Ovary (tissue), 10 donors: ENCODE measurements at places on chromosomes 2 and 18.

DNA sequence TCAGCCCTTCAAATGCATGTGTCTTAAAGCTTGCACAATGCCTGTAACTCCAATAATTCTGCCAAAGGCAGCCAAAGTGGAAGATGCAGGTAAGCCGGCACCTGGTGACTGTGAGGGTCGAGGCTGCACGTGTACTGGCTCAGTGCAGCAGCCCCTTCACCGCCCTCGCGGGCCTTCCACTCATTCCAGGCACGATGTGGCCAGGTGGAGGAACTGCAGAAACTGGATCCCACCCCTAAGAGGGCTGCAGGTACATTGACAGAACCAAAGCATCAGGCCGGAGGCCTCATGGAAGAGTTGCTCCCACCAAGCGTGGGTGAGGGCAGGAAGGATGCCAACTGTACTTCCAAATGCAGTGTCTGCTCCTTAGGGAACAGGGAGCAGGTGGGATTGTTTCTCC, 253.4 kb downstream of the HDAC4 start:
- no peaks in the 10 kb centered on the region for H3K36me3 ChIP-seq
- no peaks in the 10 kb centered on the region for H3K27me3 ChIP-seq
- H3K4me3 ChIP-seq: no peak overlapping the region
- H3K4me1 ChIP-seq: no peaks in the 10 kb centered on the region
- no peak overlapping the region for H3K27ac ChIP-seq

DNA sequence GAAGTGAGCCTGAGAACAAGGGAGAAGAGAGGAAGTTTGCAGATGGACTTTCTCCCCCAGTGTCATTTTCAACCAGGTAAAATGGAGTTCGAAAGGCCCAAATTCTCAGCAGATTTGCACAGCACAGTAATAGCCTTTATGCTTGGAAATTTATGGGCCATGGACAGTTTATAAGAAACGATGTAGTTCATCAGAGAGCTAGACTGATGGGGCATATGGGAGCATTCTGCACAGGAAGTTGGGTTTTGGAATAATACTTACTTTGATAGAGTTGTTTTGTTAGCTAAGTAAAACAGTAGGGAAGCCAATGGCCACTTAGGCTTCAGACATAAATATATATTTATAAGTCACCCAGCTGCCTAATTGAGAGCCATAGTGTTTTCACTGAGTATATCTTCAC, 169.4 kb downstream of the MEIS1 start:
- no peaks in the 10 kb centered on the region for H3K27me3 ChIP-seq
- no peak overlapping the region for H3K27ac ChIP-seq
- DNase-seq: no peak
- H3K4me1 ChIP-seq: no peaks in the 10 kb centered on the region
- H3K4me3 ChIP-seq: no peak overlapping the region

DNA sequence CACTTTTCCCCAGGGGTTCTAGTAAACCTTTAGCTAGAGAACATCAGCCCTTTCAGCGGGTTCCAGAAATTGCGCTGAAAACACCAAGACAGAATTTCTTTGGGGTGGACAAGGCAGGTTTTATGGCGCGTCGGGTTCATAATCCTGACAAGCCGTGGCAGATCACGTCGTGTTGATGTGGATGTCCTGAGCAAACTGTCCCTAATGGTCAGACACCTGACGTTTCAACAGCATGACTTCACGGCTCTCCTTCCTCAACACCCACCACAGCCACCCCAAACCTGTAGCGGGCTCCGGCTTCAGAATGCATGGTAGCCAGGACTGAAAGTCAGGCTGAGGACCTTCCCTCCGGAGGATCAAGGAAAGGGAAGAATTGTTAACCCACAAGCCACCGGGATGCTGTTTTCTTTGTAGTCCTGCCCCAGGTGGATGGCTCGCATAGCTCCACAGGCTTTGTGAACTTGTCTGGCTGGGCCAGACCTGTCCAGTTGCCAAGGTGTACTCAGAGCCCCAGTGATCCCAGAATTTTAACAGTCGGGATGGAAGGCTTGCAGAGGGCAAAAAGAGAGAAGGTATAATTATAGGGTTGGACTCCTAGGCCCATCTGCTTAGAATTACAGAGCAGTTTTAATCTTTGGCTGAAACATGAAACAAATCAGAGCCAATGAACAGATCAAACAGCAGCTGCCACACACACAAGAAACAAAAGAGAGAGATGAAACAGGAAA, 1.5 kb downstream of the APCDD1 start:
- H3K27ac ChIP-seq: peak overlapping the region; percentile 42
- no peak for DNase-seq
- H3K36me3 ChIP-seq: no peaks in the 10 kb centered on the region
- no peaks in the 10 kb centered on the region for H3K27me3 ChIP-seq

DNA sequence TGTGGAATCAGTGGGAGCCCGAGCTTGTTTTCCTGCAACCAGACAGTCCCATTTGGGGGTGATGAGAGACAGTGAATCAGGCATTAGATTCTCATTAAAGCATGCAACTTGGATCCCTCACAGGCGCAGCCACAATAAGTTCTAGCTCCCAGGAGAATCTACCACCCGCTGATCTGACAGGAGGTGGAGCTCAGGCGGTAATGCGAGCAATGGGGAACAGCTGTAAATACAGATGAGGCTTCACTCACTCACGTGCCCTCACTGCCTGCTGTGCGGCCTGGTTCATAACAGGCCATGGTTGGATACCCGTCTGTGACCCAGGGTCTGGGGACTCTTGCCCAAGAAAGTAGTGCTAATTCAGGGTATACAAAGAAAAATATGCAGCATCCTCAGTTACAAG, 144.8 kb upstream of the RGPD4 start:
- no peaks in the 10 kb centered on the region for H3K27me3 ChIP-seq
- no peaks in the 10 kb centered on the region for H3K4me1 ChIP-seq
- H3K27ac ChIP-seq: no peak overlapping the region
- H3K36me3 ChIP-seq: no peaks in the 10 kb centered on the region
- no peak overlapping the region for H3K4me3 ChIP-seq
